ENCODE measurements at places on chromosomes 6 and 20.

DNA sequence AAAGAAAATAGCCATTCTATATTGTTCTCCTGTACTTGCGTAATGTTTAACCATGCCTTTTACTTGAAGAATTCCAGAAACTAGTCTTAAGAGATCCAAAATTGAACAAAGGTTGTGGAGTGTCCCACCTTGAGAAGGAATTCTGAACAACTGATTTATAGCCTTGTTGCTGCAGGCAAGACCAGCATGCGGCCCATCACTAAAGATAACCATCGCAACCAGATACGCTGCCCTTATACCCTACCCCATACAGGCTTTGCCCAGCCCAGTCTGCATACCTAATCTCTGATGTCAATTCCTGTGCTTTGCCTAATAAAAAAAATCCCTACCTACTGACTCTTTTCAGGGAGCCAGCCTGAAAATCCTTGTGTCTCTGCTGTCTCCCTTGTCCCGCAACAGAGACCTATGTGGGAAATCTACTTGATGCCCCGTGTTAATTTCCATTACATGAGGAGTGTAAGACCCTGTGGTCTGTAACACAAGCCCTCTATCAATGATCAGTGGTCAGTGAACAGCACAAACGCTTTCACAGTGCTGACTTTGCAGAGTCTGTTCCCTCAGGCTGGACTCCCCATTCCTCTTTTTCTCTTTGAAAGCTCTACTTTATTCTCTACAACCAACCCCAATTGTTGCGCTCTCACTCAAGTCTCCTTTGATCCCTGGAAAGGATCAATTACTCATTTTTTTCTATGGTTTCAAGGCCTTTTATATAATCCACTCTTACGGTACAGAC, 125.7 kb upstream of the BTBD3 start:
- DNase-seq = no peak

GRCh38 chr20:57501461-57502335, 23.2 kb downstream of the CTCFL start:
- DNase-seq = no peak

DNA sequence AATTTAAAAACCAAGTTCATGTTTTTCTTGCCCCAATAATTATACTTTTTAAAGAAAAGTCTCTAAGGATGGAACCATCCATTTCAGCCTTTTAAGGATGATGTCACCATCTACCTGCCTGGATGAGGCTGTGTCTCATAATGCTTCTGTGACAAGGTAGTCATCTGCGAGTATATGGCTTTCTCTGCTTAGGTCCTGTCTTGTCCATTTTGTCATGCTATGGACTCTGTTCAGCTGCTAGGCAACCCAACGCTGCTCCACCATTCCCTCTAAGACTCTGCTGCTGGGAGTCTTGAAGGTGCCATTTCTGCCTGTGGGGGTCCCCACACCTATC, 459.8 kb upstream of the RUNX2 start:
- DNase-seq = peak; percentile 24

DNA sequence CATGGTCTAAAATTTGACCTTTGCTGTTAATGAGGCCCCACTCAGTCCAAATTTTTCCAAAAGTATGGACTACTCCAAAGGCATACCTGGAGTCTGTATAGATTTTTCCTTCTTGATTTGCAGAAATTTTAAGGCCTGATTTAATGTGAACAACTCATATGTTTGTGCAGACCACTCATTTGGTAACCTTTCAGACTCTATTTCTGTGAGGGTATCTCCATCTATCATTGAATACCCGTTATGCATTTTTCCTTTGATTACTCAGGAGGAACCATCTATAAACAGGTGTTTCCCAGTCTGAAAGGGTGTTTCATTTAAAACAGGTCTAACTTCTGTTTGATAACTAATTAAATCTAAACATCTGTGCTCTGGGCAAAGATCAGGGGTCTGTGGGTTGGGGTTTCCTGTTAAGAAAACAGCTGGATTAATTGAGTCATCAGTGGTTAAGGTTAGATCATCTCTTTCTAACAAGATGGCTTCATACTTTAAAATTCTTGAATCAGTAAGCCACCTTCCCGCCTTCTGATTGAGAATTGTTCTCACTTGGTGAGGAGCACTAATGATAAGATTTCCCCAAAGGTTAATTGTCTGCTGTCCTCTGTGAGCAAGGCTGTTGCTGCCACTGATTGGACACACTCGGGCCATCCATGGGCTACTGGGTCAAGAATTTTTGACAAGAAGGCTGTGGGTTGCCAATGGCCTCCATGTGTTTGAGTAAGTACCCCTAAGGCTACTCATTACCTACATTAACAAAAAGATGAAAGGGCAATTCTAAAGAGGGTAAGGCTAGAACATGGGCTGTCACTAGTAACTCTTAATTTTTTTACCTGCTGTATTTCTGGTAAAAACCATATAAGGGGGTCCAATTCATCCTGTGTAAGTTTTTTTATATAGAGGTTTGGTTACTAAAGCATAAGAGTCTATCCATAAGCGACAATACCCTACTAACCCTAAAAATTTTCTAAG, 24.1 kb downstream of the HLA-B start:
- no peak for DNase-seq

DNA sequence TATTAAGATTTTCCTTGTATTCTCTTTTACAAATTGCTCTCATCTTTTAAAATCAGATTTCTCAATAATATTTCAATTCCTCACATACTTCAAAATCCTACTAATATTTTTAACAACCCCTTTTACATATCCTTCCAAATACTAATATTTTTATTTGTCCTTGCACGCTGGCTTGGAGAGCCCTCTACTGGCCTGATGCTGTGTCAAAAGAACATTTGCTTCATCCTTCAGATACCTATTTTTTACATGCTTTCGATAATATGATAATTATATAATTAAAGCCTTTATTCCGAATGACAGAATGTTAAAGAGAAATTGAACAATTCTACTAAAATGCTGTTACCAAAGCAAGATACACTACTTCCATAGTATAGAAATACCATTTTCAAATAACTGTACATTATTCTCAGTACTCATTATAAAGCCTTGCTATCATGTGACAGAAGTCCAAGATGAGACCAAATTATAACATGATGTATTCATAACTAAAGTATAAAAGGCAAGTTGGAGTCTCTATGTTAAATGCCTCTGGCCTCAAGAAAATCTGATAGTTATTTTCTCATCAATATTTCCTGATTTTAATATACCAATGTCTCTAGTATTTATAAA, 39.0 kb upstream of the PLN start:
- peak; percentile 13 for DNase-seq

DNA sequence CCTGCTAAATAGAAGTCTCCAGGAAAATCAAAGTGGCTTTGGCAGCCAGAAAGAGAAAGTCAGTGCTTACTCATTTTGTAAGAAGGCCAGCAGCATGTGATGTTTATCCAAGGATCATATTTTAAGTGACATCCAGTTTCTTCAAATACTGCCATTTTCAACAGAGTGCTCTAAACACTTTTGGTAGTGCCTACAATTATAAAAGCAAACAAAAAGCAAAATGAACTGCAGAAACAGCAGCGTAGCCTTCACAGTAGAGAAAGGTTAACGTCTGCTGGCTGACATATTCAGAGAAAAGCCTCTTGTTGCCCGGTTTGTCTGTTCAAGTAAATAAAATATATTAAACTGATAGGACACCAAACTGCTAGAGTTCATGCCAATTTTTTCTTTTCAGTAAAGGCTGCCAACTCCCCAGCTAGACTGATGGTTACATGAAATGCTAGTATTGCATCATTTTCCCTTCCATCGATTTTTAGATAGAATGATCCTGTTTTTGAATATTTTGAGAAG, 705.7 kb upstream of the SLC35B3 start:
- DNase-seq = no peak

GRCh38 chr6:85191656-85192055, 258.2 kb upstream of the NT5E start:
- DNase-seq = no peak

DNA sequence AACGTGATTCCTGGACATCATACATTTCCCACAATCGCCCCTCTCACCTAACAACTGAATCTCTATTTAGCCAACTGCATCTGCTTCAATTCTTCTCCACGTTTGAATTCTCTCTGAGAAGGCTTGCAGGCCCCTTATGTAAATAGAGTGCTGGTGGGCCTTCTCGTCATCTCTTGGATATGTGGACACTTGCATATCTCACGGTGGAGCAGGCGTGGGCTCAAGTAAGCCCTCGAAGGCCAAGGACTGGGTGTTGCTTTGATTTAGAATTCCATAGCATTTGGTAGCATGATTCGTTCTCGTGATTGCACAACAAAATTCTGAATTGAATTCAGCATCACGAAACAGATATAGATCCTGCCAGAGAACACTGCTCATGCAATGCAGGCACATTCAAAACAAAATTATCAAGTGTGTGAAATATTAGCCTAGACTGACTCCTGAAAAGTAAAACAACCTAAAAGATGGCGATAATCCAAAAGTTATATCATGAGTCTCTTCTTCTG, 613.6 kb downstream of the TFAP2A start:
- DNase-seq = no peak

Data from GM20000 (cell line).